Left kidney (tissue), 8 donors: ENCODE measurements at places on chromosomes 12 and 14.

GRCh38 chr12:97752129-97752528 lies 289.5 kb downstream of the RMST start:
- no peak for DNase-seq

DNA sequence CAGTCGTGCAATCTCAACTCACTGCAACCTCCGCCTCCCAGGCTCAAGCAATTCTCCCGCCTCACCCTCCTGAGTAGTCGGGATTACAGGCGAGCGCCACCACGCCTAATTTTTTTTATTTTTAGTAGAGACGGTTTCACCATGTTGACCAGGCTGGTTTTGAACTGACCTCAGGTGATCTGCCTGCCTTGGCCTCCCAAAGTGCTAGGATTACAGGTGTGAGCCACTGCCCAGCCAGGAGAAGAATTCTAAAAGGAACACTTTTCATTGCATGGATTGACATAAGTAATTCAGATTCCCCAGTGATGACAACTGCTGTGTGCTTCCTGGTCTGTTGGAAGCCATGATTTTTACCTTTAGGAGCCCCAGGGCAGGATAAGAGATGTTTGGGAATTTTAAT lies 22.1 kb downstream of the DMAC2L start:
- DNase-seq = no peak

DNA sequence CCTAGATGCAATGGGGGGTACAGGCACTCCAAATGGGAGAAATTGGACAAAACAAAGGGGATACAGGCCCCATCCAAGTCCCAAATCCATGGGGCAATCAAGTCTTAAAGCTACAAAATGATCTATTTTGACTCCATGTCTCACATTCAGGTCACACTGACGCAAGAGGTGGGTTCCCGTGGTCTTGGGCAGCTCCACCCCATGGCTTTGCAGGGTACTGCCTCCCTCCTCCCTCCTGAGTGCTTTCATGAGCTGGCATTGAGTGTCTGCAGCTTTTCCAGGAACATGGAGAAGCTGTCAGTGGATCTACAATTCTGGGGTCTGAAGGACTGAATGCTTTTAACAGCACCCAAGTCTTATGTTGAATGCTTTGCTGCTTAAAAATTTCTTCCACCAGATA lies 274.5 kb upstream of the LRIG3 start:
- no peak for DNase-seq

DNA sequence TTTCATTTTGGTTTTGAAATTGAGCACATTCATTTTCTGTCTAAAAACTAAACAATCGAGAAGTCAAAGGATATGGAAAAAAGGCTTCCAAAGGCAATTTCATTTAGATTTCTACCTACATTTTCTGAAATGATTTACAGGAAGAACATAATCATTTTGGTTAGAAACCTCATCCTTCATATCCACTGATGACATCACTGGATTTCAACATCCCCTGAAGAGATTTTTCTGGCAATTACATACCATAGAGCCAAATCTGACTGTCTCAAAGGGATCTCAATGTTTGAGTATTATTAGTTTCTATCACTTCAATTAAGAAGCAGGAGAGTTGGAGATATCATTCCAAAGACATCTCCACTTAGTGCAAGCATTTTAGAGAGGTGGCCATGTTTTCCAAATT lies 137.8 kb downstream of the TTC7B start:
- no peak for DNase-seq
